ENCODE measurements at places on chromosomes 1 and 21.

DNA sequence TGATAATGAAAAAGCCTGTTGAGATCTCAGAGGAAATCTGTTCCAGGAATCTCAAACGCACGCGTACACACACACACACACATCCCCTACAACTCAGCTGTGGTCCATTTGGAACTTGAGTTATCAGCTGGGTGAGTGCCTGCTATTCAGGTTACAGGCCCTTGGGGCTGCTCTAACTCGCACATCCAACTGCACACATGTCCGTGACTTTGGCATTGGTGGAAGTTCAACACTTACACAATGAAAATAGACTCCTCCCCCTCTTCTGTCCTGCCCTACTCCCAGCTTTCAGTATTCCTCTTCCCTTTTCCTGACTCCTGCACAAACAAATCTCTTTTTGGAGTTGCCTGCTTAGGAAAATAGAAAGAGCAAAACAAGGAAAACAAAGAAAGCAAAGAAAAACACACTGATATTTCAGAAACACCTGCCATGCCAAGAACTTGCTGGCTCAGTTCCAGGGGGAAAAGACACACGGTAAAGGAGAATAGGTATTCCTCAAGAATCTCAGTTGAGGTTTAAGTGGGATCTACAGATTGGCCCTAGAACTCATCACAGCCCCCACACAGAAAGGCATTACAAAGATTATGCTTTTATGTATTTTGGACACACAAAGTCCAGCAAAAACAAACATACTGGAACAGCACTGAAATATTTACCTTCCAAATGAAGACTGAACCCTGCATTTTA, 140.9 kb downstream of the TGFBR3 start:
- no peak for DNase-seq

- peak; percentile 19 for DNase-seq
Observed at GRCh38 chr1:183205196-183205781, 19.2 kb downstream of the LAMC2 start.

DNA sequence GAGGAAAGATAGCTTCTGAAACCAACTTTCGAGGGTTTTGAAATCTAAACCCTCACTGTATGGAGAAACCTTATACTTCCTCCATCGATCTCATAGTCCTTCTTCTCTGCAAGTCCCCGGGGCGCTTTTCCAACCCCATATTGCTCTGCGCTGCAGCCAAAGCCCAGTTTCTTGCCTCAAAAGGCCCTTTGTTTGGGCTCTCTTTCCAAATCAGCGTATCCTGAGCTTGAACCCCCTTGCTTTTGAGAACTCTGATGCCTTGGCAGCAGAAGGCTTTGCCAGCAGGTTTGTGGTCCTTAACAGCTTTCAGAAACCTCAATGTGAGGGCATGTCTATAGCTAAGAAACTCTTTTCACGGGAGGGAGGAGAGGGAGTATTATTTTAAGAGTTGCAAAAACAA, 21.6 kb downstream of the PLPP3 start:
- DNase-seq, result no peak

DNA sequence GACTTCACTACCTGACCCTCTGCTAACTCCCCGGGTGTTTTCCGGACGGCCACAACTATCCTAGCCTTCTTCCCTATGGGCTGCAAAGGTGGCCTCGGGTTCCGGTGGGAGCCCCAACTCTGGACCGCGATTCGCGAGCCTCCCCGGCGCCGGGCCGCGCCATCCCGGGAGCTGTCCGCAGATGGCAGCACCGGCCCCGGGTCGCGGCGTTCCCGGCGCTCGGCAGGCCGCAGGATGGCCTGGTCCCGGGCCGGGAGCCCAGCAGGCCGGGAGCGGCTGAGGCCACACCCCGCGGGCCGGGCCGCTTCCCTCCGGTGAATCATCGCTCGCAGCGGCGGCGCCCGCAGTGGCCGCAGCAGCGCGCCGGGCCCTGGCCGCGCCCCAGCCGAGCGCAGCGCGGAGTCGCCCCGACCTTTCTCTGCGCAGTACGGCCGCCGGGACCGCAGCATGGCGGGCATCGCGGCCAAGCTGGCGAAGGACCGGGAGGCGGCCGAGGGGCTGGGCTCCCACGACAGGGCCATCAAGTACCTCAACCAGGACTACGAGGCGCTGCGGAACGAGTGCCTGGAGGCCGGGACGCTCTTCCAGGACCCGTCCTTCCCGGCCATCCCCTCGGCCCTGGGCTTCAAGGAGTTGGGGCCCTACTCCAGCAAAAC, at the start of gene CAPN2:
Gene CAPN2, plus strand, starts transcription at position 346 of the 656 bp plus-strand sequence. Its CDS starts 102 bp downstream, at position 448.
- peak; percentile 88 for DNase-seq

- DNase-seq, result no peak
Observed at GRCh38 chr1:79693441-79694114, 687.0 kb upstream of the ADGRL4 start.

DNA sequence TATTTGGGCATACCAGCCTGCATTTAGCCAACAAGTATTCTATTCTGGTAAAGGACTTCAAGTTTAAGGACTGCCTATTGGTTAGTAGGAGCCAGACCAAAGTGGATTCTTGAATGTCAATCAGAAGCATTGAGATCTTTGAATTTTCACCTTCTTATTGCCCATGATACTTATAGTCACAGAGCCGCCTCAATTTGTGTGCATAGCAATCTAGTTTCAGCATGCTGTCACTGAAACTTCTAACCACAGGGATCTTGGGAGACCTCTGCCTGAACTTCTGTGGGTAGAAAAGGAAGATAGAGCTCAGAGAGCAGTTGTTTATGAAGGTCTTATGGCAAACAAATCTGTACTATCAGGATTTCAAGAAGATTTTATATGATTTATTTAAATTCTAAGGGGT, 501.4 kb upstream of the USP24 start:
- peak; percentile 70 for DNase-seq

- DNase-seq, result no peak
Observed at GRCh38 chr1:82994616-82995263, 1004.2 kb downstream of the TTLL7 start.

DNA sequence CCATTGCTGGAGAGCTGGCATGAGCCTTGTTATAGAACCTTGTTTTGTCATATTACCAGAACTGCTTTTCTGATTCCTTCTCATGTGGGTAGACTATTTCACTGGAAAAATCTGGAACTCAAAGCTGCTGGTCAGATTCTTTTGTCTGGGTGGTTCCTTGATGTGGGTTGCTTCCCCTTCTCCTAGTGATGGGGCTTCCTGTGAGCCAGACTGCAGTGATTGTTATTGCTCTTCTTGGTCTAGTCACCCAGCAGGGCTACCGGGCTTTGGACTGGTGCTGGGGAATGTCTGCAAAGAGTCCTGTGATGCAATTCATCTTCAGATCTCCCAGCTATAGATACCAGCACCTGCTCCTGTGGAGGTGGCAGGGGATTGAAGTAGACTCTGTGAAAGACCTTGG, 59.4 kb downstream of the GPR137B start:
- no peak for DNase-seq

DNA sequence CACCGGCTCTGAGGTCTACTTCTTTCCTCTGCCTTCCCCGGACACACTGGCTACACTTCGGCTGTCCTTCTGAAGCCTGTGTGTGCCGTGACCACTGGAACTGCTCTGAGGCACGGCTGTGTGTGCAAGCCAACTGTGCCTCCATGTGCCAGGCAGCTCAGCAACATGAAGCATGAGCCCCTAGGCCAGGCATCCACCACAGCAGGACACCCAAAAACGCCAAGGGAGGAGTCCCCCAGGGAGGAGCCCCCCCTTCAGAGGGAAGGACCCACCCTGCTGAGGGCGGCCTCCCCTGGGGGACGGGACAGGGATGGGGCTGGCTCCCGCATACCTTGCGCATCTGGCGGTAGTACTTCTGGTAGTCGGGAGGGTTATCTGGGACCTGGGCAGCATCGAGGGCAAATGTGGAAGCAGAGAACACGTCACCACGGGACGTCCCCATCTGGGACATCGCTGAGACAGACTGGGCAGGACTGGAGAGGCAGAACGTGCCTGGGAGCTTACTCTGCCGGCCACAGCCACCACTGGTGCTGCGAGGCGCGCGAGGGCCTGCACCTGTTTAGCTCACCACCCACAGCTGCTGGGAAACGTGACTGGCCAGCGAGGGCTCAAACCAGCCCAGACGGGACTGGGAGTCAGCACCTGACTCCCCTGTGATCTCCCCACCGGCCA, 20.5 kb downstream of the LSS start:
- DNase-seq, result no peak

DNA sequence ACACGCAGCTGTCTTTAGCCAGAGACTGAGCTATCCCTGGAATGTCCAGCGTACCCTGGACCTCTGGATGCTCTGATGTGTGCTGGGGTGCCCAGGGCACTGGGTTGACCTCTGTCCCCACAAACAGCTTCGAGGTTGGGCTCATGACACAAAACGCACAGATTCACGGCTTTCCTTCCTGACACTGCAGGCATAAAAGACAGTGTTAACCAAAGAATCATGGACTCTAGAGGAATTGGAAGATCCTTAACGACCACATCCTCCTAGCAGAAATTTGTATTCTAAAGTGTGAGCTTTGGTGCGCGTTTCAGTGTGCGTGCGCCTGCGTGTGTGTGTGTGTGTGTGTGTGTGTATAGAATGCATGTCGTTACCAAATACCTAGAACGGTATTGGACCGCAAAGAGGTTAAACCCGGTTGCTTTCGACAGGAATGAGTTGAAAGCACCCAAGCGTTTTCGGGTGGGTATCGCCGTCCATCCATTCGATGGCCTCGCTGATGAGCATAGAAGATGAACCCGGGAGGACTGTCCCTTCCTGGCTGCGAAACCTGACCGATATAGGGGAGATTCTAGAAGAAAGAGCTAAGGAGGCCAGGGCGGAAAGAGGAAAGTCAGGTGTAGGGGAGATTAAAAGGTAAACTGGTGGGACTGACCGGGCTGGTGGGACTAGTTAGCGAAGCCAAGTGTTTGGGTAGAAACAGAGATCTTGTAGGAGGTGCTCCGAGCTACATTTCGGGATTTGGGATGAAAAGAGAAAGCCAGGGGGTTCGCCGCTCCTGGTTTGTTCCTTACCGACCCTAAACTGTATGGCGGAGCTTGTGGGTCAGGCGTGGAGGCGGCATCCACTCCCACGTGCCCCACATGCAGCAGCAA, 6.8 kb upstream of the LHX9 start:
- DNase-seq, result no peak

DNA sequence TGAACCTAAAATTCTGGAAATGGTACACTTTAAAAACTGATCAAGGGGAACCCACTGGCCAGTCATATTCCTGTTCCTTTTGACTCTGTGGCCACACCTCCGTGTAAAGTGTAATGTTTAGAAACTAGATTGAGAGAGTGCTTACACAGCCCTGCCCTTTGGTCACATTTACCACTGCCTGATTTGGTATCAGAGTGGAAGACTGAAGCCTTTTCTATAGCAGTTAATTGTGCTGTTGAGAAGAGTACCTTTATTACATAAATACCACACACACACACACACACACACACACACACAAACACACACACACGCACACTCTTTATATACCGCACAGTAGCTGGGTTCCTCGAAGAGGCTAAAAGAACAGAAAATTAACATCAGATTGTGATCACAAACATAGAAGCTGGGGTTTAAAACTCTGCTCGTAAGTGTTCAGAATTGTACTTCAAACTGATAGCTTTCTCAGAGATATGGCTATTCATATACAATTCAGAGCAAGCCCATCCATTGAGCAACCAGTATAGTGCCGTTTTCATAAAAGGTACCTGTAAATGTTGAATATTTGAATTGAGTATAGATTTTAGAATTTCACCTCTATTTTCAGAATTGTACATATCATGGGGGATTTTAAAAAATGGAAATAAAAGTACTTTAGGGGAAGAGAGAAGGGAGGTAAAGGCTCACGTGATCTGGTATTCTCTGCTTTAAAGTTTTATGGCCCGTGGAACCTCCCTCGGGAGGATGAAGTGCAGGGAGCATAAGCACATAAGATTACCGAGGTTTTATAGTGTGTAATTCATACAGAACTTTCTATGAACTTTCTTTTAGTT, 37.5 kb downstream of the CAMTA1 start:
- no peak for DNase-seq

- DNase-seq, result no peak
Observed at GRCh38 chr1:231855361-231855760, 228.8 kb downstream of the DISC1 start.

DNA sequence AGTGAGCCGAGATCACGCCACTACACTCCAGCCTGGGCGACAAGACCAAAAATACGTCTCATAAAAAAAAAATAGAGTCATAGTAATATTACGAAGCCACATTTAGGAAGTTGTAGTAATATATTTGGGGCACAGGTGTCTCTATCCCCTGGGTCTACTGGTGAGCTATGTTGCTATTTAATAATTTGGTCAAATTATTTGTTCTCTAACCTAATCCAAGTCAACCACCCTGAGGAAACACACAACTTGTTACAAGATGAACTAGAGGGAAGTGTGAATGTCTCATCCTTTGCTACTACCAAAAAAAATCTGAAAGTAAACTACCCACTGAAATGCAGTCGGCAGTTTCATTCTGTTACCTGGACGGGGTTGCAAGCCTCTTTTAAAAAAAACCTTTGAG, 35.3 kb downstream of the RGS8 start:
- DNase-seq, result no peak

GRCh38 chr1:212752934-212753497, 38.6 kb downstream of the NSL1 start:
- DNase-seq, result peak; percentile 4

GRCh38 chr21:27206368-27206982, 239.6 kb upstream of the ADAMTS5 start:
- DNase-seq, result peak; percentile 77

GRCh38 chr1:19258353-19258752, 6.7 kb downstream of the MRTO4 start:
- DNase-seq, result no peak

DNA sequence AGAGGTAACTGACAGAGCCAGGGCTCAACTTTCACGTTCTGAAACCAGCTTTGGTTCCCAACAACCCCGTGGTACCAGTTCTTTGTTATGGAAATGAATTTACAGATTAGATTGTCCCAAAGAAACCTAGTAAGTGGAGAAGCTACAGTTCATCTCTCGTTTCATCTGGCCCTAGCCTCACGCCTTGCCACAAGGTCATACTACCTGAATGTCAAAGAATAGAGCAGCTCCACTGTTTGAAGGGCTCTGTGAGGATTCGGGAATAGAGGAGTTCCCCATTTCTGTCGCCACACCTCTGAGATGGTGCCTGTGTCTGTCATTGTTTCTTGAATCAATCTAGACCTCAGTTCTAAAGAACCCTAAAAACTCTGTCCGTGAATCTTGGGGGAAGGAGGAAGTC, 15.0 kb upstream of the CDC42 start:
- DNase-seq, result no peak

DNA sequence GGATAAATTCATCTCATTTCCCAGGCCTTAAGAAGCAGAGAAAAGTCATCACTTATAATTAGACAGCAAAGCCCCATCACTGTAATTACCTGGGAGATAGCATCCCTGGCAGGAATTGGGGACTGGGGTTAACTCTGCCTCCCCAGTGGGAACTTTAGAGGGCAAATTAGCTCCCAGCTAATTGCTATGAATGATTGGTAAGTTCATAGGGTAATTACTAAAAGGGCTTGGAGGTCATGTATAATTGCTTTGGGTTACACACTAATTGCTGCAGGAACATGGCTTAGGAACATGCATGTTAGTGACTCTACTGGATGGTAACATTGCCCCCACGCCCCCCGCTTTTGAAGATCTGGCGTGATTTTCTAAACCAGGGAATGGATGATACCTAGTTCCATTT, 64.8 kb downstream of the UBE2T start:
- no peak for DNase-seq
